Stimulated activated CD8-positive, alpha-beta memory T cell treated with anti-CD3 and anti-CD28 coated beads, Interleukin-7, amount 100 ng/mL, for 1 hour (primary cell): ENCODE measurements at places on chromosomes 7 and 10.

GRCh38 chr7:82549616-82550285, 106.2 kb upstream of the CACNA2D1 start:
- no peak for DNase-seq

- DNase-seq: no peak
Measured at GRCh38 chr7:112257073-112257472, 50.6 kb downstream of the ZNF277 start.

GRCh38 chr7:104903846-104904245, 110.2 kb upstream of the KMT2E start:
- DNase-seq: no peak

- no peak for DNase-seq
Measured at GRCh38 chr7:1920266-1920681, 250.2 kb downstream of the ELFN1 start.

- DNase-seq: no peak
Measured at GRCh38 chr10:129024046-129024445, 443.0 kb upstream of the MGMT start.

DNA sequence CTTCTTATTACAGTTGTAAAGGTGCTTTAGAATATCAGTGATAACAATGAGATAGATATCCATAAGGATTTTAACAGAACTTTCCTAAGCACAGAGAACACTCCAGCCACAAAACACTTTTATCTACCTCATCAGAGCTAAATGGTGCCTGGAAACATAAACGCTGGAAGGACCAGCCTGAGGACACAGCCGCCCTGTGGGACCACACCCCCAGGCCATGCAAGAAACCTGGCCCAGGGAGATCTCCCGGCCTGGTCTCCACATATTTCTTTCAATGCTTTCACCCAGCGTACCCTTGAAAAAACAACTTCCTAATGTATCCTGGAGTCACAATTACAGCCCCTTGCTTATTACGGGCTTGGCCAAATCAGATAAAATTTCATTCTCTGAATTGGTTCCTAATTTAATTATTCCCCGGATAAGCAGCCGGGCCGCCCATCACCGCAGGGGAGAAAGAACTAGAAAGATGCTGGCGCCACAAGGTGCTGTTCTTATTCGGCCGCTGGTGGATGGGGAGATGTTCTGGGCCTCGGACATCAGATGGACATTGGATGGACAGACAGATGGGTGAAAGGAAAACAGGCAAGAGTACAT, 11.8 kb downstream of the CHST15 start:
- no peak for DNase-seq

DNA sequence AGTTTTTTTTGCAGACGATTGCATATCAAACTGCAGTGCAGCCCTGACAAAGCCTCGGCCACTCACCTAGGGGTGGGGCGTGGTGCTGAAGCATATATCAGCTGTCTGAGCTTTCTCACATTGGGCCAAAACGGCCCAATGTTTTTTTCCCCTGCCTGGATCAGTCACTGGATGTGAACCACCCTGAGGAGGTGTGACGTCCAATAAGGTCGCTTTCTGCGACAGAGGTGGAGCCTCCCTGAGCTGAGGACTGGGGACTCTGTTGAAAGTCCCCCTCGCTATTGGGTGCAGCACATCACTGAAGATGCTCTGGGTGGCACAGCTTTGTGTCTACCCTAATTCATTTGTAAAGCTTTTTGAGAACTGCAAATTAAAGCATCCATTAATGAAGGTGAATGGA, 60.9 kb downstream of the SEM1 start:
- DNase-seq: no peak

GRCh38 chr7:157282141-157282801, 54.5 kb upstream of the DNAJB6 start:
- DNase-seq: no peak

DNA sequence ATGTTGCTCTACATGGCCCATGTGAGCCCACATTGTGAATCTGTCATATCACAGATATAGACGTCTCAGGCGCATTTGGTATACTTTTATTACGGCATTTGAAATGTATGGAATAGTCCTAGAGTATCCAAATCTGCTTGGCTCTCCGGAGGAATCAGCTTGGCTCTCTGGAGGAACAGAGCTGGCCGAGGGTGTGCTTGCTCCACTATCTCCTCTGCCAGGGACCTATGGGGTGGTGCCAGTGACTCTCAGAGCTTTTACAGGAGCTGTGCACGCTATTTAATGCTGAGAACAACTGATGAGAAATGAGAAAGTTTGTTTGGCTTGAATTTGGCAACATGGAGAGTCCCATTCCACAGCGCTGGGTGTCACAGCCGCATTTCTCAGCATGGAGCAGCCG, 144.0 kb downstream of the ZMYND11 start:
- DNase-seq: no peak

GRCh38 chr10:91409069-91409868, 875 bp upstream of the HECTD2 start:
- DNase-seq: no peak

GRCh38 chr10:4892681-4893080, 66.7 kb downstream of the AKR1E2 start:
- DNase-seq: no peak

- no peak for DNase-seq
Measured at GRCh38 chr7:133290041-133290440, 37.2 kb downstream of the EXOC4 start.

DNA sequence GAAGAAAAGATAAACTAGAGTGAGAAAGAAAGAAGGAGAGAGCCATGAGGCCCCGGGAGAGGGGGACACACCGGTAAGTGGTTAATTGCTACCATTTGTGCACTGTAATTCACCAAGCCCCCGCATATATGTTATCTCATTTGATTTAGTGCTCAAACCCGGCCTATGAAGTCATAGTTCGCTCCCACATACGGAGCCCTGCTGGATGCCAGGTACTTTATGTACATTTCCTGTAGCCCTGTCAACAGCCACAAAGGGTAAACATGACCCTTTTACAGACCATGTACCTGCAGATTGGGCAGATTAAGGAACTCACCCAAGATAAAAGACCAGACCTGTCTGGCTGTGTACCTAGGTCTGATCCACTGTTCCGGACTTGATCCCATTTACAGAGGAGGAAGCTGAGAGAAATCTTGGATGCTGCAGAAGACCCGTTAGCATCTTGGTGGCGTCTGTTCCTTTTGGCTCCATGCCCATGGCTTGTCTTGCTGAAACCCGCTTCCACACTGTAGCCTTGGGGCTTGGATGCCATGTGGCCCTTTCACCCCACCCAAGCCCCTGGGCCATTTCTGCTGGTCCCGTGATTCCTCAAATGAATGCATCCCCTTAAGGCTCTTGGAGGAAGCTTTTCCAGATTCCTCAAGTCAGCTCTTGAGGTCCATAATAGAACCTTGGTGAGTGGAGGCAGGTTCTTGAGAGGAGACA, 32.3 kb downstream of the FAM241B start:
- no peak for DNase-seq

DNA sequence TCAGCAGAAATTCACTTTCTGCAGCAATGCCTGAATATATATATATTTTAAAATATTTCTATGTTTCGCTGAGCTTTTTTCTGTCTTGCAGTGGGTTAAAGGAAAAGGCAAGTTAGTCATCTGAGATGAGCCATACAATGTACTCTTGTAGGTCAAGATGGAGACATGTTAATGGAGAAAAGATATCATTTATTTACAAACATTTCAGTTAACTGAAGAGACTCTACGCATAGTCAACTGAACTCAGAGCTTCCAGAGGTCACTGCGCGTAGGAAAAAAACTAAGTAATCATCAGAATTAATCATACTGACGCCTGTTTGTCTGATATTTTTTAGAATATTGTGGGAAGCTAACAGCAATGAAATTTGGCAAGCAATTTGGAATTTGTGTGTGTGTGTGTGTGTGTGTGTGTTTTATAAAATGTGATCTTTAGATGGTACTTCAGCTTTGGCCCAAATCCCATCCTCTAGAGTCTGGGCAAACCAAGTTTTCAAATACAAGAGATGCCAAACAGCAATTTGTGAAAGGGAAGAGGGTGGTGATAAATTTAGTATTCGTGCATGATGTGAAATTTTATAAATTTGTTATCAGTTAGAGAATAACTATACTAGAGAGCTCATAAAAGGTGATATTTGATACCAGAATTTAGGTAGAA, 193.9 kb upstream of the AGR3 start:
- DNase-seq: no peak

- DNase-seq: no peak
Measured at GRCh38 chr10:35523670-35524225, 81.4 kb upstream of the GJD4 start.

- DNase-seq: no peak
Measured at GRCh38 chr7:2109251-2109872, 123.4 kb downstream of the MAD1L1 start.

DNA sequence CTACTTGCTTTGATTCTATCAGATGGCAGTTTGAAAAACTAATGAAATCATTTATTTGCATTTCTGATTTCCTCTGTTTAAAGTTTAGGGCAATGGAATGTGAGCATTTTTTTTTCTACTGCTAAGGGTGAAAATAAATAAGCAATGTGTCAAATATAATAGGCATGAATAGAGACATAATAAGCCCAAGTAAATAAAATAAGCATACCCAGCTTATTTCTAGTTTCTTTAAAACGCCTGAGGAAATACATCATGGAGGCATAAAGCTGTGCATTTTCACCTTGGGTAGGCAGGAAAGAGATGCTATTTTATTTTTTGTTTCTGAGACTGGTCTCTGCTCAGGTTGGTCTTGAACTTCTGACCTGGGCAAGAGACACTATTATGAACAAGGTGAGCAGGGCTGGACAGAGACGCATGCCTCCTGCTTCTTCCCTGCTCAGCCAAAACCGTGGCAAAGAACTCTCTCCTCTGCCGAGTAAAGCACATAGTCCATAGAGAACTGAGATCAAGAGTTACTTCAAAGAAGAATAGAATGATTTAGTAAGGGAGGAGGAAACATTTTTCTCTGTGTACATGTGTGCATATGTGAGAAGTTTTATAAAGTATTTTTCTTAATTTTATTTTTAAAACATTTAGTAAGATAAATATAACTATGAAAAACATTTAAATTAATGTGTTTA, 138.1 kb downstream of the GNAI1 start:
- no peak for DNase-seq

- DNase-seq: no peak
Measured at GRCh38 chr7:129315960-129316359, 91.1 kb downstream of the AHCYL2 start.

DNA sequence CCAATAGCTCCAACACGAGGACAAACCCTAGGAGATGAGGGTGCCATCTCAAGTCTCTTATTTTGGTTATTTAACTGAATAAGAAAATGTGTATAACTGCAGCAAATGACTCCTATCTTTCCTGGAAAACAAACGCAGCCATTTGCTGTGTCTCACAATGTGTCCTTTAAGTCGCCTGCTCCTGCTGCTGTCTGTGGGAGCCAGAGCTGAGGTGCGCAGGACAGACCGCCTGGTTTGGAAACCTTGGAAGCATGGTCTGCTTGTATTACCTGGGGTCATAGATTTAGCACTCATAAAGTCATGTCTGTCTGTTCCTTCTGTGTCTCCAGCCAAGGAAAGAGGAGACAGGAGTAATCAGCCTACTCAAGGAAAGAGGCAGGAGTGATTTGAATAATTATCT, 760.2 kb downstream of the GRID1 start:
- no peak for DNase-seq

DNA sequence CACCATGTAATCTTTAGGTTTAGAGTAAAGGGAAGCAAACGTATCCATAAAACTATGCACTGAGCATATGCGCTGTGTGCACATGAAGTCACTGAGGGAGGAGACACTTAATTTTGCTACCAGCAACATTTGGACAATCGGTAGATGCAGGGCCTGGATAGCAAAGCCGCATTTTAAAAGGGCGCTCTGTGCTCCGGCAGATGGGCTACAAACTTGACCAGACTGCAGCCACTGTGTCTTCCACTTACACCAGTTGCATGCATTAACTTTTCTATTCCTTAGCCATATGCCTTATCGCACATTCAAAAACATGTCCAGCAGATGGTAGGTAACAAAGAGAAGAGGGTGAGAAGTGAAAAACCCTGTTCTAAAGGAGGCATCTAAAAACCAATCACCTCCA, 18.3 kb downstream of the FAM171A1 start:
- DNase-seq: no peak

GRCh38 chr7:67553378-67553777, 556.7 kb downstream of the TYW1 start:
- DNase-seq: no peak

DNA sequence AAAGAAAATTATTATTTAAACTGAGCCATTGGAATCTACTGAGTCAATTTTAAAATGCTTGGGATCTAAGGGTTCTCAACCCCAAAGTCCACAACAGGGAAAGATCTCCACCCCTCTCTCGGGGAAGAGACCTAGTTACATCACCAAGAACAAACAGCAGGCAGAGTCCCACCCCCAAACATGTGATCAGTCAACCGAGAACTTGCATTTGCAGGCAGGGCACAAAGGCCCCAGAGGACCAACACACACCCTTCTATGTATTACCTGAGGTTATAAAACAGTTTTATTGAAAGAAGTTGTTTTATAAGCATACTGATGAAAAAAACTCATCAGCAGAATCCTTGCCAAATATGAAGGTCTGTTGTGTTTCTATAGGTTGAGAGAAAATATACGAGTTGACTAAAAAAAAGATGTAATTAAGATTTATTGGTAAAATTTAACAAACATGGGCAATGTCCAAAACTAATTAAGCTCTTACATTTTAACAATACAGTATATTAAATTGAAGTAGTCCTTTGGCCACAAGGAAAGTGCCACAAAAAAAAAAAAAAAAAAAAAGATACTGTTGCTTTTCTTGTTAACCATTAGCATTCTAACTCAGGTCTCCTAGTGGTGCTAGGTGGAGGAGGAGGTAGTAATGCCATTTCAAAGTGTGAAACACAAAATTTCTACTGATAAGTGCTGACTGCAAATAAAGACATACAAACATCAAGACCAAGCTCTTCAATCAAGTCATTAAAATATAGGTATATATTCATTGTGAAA, 975 bp upstream of the USP54 start:
- DNase-seq: no peak

DNA sequence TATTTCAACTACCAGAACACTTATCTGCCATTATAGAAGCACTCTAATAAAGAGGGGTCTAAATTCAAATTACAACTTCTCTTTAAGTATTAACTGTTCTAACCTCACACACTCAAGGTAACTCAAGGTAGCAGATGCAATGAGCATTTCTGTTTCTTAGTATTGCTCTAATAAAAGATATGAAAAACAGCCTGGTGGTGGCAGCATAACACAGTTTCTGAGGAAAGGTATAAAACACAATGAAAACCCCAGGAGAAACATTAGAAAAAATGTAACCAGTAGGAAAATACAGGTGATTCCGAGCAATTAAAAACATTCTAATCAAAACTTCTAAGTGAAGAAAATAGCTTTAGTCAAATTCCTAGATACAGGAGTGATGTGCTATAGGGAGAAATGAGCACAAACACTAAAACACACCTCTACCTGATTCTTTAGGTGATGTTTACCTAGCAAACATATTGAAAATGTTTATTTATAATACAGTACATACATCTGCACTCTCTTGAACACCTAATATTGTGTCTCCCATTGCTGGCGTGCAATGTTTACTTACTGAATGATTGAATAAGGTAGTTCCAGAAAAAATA, 3.5 kb downstream of the MKRN1 start:
- DNase-seq: no peak
